ENCODE measurements at places on chromosomes 3 and 15.

GRCh38 chr3:184351511-184352148, 9.8 kb downstream of the CLCN2 start:
- no peak for DNase-seq

GRCh38 chr3:114857299-114857701, 289.8 kb downstream of the ZBTB20 start:
- no peak for DNase-seq

DNA sequence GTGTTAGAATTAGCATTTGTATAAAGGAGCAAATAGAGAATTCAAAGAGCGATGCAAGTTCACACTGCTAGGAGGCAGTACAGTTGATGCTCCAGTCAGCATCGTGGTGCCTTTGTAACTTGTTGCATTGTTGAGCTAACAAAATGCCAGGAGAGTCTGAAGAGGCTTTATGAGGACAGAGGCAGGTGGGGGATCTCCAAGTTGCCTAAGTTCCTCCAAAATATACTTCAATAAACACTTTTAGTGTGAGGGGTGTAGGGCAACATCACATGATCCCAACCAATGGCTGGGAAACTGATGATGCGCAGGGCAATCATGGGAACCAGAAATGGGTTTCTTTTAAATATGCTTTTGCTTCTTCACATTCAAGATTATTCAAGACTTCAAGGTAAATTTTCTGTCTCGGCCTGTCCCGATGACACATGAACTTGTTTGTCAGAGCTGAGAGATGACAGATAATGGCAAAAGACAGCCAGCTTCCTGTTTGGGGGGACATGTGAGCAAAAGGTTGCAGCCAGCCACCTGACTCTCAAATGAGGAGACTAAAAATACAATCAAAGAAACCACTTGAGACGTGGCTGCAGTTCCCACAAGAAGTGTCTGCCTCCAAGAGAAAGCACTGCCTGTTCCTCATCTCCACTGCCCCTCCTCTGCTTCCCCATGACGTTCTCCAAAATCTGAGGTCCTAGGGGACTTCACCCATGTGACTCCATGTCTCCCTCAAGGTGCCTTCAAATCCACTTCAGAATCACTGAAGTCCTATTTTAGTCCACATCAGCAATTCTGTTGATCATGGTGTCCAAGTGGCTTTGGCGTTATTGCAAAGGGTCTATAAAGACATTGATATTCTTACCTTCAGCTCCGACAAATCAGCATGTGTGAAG, 39.3 kb downstream of the KLHL6 start:
- no peak for DNase-seq

DNA sequence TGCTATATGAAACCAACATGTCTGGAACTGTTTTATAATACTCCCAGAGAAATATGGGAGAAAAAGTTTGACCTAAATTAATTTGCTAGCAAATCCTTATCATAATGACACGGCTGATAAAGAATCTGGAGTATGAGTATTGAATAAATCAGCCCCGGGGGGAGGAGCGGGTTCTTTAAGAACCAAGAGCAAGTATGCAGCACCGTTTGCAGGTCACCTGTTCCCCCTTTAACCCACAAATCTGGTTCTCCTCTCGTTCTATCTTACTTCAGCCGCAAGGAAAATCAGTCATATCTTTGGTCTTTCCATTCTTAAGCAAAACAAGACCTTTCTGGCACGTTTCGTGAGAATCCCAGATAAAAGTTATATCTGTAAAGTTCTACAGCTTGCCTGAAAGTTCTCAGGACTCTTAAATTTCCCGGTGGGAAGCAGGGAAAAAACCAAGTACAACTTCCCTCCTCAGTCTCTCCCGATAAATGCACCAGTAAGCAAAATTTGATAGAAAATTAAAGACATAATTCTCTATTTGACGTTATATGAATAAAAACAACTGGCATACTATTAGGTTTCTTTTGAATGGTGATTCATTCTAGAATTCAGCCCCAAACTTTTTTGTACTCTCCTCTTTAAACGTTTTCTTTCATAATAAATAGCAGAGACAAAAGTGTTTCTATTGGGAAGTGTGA, 348.6 kb downstream of the ZBBX start:
- no peak for DNase-seq

GRCh38 chr3:48364840-48365239, 7.2 kb upstream of the FBXW12 start:
- DNase-seq: no peak

GRCh38 chr15:85312486-85312885, 67.9 kb upstream of the AKAP13 start:
- DNase-seq: no peak

GRCh38 chr15:74192751-74193150, 9.8 kb downstream of the STRA6 start:
- no peak for DNase-seq

DNA sequence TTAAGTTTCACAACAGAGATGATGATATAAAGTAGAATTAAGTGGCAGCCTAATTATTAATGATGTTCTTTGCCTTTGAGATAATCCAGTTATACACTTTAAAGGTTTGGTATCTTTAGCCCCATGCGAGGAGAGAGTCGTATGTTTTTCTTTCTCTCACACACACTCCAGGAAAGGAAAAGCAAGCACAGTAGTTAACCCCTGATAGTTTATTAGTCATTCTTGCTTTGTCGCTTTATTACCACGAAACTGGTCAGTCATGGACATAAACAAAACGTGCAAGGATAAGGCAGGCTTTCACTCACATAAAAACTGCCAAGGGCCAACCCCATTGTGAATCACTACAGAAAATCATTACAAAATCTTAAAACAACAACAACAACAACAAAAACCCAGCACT, 866.9 kb downstream of the FHIT start:
- no peak for DNase-seq

- no peak for DNase-seq
Measured at GRCh38 chr3:38552364-38552763, 56.2 kb downstream of the EXOG start.

GRCh38 chr15:99729920-99730319, 3.3 kb downstream of the LYSMD4 start:
- DNase-seq: no peak

- no peak for DNase-seq
Measured at GRCh38 chr3:185760550-185760949, 64.3 kb downstream of the IGF2BP2 start.

DNA sequence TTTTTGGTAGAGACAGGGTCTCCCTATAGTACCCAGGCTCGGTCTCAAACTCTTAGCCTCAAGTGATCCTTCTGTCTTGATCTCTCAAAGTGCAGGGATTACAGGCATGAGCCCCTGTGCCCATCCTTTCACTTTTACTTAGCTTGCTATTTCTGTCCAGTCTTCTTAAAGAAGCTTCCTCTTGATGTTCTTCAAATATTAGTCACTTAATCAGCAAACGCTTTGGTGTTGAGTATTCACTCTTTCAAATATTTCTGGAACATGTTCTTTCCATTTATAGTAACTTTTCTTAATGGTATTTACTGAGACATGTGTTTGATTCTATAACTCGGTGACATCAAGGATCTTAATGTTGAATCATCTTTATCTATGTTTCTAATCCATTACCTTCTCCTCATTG, 122.1 kb downstream of the CNTN6 start:
- DNase-seq: no peak

GRCh38 chr3:1967525-1967924, 131.1 kb upstream of the CNTN4 start:
- no peak for DNase-seq

DNA sequence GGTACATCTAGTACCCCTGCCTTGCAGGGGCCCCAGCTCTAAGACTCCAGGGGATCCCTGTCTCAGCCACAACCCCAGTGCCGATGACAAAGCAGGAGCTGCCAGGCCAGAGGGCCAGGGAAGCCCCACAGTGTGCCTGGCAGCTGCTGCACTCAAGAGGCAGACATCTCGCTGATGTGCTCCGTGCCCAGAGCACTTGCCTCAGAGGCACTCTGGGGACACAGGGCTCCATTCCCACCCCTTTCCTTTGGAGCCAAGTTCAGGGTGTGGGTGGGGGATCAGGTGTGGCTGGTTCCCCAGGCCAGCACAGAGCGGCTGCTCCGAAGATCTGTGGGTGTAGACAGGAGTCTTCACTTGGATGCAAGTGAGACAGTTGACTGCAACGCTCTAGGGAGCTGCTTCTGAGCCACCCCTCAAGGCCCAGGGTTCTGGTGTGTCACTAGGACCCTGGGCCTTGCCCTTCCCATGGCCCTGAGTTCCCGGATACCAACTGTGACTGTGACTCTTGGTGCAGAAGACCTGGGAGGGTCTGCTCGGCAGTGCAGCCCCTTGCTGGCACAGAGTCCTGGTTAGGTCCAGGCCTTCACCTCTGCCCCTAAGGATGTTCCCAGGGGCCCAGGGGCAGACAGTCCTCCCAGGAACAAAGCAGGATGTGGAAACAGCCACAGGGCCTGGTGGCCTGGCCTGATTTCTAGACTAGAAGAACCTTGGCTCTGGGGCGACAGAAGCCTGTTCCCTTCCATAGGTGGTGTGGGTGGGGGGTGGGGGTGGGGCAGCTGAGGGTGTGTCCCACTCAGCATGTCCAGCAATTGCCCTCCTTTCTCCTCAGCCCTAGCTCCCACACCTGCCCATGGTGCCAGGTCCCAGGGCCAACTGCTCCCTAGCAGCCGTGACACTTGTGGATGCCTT, 2.5 kb downstream of the NT5DC2 start:
- no peak for DNase-seq

GRCh38 chr3:78015856-78016255, 976.0 kb downstream of the ROBO2 start:
- DNase-seq: no peak

GRCh38 chr15:46918462-46919140, 798.7 kb upstream of the SEMA6D start:
- DNase-seq: no peak

- no peak for DNase-seq
Measured at GRCh38 chr15:37362414-37362813, 262.1 kb upstream of the MEIS2 start.

GRCh38 chr3:180382638-180383180, 219.3 kb upstream of the TTC14 start:
- no peak for DNase-seq

- DNase-seq: peak; percentile 6
Measured at GRCh38 chr3:50008931-50009330, 69.0 kb downstream of the RBM6 start.

DNA sequence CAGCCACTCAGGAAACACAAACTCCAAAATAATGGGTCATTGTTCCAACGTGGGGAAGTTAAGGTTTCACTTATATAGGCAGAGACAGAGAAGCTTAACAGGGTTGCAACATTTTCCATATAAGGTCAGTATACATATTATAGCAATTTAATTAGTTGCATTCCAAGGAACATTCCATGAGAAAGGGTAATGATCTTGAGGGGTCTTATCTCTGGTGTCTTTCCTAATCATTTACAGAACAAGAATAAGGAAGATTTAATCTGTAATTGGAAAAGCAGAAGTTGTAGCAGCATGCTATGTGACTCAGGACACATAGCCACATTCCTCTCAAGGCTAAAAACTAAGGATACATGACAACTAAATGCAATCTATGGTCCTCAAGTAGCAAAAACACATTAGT, 4.9 kb downstream of the MNS1 start:
- no peak for DNase-seq

DNA sequence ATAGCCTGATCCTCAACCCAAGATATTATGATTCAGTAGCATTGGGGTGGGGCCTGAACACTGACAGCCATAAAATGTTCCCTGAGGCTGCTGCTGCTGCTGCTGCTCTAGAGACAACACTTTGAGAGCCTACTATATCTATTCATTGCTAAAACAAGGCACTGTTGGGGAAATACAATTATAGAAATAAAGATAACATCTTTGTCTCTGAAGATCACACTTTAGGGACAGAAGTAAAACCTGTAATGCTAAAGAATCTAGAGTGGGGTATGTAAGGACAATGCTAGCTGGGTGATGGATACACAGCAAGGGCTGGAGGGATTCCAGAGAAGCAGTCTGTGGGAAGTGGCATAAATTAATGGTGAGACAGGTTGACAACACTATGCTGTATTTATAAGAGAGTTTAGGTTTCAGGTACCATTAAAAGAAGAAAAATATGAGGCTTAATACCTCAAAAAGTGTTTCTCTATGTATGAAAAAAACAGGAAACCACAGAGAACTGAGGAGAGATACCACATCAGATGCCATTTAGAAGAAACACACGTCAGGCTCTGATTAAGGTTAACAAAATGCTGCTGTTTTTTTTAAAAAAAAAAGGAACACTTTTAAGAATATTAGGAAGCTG, 115.9 kb downstream of the CBLB start:
- DNase-seq: no peak

DNA sequence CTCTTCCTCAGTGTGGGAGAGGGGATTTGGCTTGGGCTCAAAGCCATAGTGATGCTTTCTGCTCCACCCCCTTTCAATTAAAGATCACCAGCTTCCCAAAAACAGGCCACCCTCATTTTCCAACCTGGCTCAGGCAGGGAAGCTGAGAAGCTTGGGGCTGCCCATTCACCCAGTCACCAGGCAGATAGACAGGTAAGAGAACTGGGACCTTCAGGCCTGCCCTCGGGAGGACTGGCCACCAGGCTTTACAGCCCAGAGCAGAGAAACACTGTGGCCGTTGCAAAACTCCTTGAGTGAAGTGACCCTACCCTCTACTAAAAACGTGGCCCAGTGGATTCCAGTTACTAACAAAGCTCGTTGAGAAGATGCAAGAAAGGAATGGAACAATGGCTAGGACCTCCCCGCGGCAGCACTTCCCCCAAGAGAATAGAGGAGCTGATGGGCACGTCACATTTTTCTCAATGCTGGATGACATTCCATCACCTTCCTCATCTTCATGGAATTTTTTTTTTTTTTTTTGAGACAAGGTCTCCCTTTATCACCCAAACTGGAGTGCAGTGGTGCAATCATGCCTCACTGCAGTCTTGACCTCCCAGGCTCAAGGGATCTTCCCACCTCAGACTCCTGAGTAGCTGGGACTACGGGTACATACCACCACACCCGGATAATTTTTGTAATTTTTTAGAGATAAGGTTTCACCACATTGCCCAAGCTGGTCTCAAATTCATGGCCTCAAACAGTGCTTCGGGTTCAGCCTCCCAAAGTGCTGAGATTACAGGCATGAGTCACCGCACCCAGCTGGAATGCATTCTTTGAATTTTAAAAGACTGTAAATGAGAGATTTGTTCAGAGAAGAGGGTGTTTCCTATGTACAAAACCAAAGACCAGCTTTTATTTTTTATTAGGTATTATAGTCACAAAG, 37.9 kb downstream of the LIPC start:
- DNase-seq: peak; percentile 62

GRCh38 chr15:68370768-68371151, 61.2 kb downstream of the ITGA11 start:
- no peak for DNase-seq

DNA sequence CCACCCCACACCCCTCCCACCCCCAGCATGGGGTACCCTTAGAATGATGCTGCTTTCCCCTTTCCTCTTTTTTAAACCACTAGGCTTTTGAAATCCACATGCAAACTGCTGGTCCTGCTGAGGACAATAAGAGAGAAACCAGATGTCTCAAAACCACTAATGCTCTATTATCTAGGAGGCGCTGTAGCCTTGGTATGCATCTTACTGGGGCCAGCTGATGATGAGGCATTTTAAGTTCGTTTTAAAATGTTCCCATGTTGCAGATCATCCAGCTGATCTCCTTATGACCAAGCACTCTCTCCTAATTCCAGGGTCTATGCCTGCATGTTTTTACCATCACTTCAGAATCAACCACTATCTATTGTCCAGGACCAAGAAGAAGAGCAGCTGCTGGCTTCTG, 1.3 kb downstream of the NME9 start:
- DNase-seq: no peak
